ENCODE measurements at places on chromosomes 13 and 19.

DNA sequence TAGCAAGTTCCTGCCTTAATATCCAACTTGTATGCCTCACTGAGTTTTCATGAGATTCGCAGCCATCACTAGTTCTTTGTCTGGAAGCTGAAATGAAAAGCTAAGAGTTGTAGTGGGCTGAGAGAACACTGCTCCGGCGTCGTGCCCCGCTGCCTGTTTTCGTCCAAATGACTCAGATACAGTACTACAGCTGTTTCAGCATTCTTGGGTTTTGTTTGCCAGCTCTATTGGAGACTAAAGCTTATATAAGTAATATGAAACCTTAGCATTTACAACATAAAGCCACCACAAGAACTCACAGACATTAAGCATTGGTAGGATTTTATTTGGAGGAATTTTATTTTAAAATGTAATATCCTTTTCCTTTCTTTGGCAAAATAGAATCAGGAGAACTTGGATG lies 299.7 kb downstream of the DLEU7 start:
- no peak for DNase-seq

- DNase-seq, result no peak
Observed at GRCh38 chr19:49073514-49074378, 1.2 kb upstream of the KCNA7 start.

DNA sequence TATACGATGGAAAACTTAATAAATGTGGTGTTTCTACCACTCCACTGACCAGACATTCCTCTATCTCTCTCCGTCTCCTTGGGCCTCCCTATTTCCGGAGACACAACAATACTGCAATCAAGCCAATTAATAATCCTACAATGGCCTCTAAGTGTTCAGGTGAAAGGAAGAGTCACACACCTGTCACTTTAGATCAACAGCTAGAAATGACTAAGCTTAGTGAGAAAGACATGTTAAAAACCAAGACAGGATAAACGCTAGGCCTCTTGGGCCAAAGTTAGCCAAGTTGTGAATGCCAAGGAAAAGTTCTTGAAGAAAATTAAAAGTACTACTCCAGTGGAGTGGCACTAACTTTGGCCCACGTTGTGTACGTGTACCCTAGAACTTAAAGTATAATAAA lies 22.5 kb downstream of the ZDHHC20 start:
- no peak for DNase-seq

GRCh38 chr13:83377491-83377890 lies 504.8 kb downstream of the SLITRK1 start:
- no peak for DNase-seq

- DNase-seq, result no peak
Observed at GRCh38 chr13:101639711-101640110, 187.2 kb downstream of the ITGBL1 start.

GRCh38 chr19:6223461-6224307 lies 56.1 kb downstream of the MLLT1 start:
- no peak for DNase-seq

- DNase-seq, result no peak
Observed at GRCh38 chr13:88248393-88248792, 577.2 kb downstream of the SLITRK5 start.
